ENCODE measurements at places on chromosomes 3 and 15.

DNA sequence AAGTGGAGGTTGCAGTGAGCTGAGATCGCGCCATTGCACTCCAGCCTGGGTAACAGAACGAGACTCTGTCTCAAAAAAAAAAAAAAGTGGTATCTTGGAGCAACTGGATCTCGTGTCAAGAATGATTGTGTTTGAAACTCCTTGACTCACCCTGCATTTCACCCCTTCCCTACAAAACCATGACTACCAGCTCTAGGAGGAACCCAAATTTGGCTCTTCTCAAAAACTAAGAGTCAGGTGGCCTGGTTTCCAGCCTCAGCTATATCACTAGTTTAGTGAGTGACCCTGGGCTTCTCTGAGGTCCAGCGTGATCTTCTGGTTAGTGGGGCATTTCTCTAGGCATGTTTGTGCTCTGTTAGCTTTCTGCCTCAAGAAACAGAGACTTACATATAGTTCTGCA, 222.1 kb downstream of the FAM43A start:
- DNase-seq, result no peak

DNA sequence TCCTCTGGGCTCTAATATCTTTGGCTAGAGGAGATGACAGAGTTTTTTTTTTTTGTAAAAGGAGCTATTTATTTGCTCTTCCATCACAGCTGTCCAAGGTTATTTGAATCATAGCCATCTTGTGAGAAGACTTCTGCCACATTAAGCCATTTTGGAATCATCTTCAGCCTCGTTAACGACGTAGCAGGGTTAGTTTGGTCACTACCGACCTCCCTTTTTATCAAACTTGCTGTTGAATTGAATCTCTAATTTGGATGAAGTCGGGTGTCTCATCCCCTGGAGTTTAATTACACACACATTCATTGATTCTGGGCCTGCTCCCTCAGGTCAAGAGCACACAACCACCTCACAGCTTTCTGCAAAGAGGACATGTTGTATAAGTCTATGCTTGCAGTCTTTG, 238.7 kb downstream of the CPNE4 start:
- DNase-seq, result no peak

DNA sequence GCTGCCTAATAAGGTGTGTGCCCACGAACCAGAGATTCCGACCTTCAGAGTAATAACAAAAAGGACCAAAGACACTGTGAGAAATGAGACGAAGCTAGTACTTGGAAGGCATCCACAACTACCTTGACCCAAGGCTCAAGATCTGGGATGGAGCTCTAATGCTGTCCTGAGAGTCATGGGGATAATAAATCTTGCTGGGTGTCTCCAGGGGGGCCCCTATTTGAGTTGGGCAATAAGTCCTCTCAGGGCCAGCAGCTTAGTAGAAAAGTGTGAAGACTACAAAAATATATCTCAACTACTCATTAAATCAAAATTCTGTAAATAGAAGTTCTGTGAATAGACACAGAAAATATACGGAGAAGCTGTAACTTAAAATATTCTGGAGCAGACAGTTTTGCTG, 2.9 kb upstream of the NDN start:
- DNase-seq, result no peak

GRCh38 chr3:19116239-19116638, 32.1 kb upstream of the KCNH8 start:
- no peak for DNase-seq

DNA sequence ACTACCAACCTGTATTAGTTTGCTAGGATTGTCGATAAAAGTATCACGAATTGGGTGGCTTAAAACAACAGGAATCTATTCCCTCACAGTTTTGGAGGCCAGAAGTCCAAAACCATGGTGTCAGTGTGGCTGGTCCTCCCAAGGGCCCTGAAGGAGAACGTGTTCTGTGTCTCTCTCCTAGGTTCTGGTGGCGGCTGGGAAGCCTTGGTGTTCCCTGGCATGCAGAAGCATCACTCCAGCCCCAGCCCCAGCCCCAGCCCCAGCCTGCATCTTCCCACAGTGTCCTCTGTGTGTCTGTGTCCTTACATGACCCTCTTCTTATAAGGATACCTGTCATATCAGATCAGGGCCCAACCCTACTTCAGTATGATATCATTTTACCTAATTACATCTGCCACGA, 272.5 kb upstream of the LYSMD4 start:
- no peak for DNase-seq

- no peak for DNase-seq
Measured at GRCh38 chr3:192916371-192917027, 1.2 kb downstream of the MB21D2 start.

GRCh38 chr15:86231864-86232721, 152.4 kb downstream of the AGBL1 start:
- DNase-seq, result no peak

- DNase-seq, result no peak
Measured at GRCh38 chr3:90221900-90222299, 1114.5 kb downstream of the EPHA3 start.

GRCh38 chr3:63228677-63229076, 49.4 kb upstream of the SYNPR start:
- DNase-seq, result no peak

DNA sequence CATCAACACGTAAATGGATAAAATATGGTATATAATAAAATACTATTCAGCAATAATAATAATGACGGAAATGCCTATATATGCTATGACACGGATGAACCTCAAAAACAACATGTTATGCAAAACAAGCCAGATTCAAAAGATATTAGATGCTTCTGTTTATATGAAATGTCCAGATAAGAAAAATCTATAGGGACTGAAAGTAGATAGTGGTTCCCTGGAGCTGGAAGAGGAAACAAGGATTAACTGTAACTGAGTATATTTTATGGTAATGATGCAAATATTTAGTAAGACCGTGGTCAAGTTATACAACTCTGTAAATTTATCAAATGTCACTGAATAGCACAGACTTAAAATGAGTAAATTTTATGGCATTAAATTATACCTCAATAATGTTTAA, 25.8 kb upstream of the WDR49 start:
- DNase-seq, result no peak

- DNase-seq, result no peak
Measured at GRCh38 chr3:55147856-55148720, 220.2 kb upstream of the LRTM1 start.

DNA sequence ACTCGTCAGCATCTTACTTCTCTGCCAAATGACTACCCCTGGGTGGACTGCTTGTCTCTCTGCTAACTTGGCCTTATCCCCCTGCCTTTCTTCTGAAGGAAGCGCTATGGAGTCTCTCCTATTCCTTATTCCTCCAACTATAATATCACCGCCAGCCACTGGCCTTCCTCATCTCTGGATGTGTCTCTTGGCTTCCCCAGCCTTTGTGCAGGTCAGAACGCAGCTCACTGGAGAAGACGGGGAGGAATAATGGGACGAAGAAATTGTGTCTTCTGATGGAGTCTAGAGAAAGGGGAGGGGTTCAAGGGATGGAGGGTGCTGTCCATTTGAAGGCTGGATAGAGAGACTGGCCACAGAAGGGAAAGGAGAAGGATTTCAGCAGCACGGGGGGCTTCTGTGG, 16.9 kb downstream of the ITGA11 start:
- DNase-seq, result no peak

- DNase-seq, result no peak
Measured at GRCh38 chr15:78085928-78086327, 6.4 kb upstream of the SH2D7 start.

DNA sequence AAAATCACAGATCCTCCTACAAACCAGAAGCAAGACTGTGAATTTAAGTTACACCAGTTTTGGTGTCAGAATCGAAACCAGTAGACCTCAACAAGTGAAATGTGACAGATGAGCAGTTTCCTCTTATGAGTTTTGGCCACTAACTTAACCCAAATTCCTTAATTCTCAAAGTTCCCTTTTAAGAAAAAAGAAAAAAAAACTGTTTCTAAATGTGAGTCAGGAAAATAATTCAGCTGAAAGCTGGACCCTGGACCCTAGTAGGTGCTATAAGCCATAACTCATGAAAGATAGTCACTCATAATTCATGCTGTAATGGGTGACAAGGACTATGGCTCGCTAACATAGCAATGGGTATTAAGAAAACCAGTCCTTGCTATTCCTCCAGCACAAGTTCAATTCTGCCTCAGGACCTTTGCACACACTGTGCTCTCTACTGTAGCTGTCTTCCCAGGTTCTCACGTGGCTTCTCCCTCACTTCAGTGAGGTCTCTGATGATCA, 9.0 kb upstream of the THRB start:
- no peak for DNase-seq

DNA sequence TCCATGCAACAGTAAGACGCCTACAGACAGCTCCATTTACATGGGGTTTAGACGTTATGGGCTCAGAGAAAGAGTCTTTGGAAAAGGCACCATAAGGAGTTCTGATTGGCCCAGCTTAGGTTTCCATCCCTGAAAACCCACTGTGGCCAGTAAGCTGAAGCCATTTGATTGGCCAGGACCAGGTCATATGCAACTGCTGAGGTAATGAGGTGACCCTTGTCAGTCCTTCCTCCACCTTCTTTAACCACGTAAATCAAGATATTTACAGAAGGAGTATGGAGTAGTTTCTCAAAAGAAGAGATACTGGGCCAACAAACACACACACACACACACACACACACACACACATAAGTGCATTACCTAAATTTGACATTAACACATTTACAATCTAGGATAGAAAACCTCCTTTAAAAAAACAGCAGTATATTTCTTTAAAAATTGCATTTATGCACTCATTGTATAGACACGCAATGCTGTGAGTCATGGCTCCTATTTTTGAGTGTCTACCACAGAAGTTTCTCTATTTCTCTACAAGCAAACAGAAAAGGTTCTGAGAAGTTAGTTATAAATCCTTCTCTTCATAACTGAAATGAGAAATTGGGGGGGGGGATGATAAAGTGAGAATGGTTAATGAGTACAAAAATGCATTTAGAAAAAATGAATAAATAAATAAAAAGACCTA, 16.3 kb upstream of the MB21D2 start:
- DNase-seq, result no peak

DNA sequence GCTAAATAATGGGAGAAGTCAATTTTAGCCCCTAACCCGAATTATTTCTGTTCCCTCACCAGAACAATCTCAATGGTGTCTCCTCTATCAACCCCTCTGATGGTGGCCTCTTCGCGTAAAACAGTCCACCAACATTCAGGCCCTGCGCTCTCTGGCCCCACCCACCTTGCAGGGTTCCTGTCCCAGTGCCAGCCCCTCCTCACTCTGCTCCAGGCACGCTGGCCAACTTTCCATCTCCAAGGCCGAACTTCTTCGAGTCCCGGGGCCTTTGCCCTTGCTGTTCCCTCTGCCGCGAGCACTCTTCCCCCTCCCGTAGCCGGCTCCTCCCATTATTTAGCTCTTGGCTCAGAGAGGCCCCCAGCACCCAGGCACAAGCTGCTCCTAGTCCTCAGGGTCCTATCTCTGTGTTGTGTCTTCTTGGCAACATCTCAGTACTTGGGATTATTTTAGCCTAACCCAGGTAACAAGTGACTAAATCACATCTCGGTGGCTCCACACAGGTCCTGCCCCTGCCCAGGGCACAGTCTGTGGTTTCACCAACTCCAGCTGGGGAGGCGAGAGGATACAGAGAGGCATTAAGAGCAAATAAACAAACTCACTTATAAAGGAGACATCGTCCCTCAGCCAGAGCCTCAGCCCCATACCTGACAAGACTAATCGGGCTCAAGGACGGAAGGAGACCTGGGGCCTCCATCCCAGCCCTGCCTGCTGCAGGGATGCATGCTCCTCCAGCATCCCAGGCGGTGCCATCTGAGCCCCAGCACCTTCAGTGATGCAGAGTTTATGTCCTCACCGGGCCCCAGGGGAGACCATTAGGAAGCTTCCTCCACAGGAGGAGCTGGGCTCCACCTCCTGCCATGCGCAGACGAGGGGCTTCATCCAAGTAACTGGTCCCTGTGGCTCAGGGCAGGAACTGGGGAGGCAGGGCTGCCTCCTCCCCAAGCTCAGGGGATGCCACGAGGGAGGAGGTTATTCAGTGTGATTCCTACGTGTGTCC, 19.7 kb upstream of the IQSEC1 start:
- no peak for DNase-seq

- no peak for DNase-seq
Measured at GRCh38 chr3:129536804-129537203, 6.2 kb upstream of the H1-8 start.

DNA sequence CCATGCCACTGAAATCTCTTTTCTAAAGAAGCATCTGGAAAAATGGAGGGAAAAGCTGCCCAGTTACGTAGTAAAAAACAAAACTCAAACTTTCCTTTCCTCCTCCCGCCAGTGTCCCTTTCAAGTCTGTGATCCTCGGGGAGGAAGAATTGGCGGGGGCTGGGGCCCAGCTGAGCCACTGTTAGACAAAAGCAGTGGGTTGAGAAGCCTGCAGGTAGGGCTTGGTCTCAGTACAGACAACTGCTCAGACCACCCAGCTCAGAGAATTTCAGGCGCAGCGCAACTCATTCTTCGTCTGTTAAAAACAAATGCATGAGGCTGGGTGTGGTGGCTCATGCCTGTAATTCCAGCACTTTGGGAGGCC, 117.1 kb downstream of the MYLK start:
- no peak for DNase-seq

DNA sequence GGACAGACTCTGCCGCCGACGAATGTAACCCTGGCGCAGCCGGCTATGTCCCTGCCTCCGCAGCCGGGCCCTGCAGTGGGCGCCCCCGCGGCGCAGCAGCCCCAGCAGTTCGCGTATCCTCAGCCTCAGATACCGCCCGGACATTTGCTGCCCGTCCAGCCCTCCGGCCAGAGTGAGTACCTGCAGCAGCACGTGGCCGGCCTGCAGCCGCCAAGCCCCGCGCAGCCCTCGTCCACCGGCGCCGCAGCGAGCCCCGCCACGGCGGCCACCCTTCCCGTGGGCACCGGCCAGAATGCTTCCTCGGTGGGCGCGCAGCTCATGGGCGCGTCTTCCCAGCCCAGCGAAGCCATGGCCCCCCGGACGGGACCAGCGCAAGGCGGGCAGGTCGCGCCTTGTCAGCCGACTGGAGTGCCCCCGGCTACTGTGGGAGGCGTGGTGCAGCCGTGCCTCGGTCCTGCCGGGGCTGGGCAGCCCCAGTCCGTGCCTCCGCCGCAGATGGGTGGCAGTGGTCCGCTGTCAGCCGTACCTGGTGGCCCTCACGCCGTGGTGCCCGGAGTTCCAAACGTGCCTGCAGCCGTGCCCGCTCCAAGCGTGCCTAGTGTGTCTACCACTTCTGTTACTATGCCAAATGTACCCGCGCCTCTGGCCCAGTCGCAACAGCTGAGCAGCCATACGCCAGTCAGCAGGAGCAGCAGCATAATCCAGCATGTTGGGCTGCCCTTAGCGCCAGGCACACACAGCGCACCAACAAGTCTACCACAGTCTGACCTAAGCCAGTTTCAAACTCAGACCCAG, 2.4 kb downstream of the TSC22D2 start:
- no peak for DNase-seq

- no peak for DNase-seq
Measured at GRCh38 chr3:194095464-194095863, 40.5 kb upstream of the HES1 start.

DNA sequence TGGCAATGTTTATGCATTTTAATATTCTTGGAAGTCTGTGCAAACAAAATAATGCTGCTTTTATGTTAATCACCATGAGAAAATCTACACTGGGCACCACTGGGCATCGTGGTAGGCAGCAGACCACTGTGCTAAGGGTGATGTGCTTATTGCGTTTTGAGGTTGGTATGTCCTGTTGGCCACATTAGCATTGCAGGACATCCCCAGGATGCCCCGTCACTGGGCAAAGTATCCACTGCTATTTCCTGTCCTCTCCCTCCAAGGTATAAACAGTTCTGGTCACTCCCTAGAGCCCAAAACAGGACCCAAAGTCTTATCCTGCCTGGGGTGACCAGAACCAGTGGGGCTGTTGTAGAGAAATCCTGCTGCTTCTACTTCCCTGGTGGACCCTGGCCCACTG, 284.2 kb upstream of the ROPN1 start:
- DNase-seq, result no peak

All from cortex of kidney (tissue), 1 donor.